ENCODE measurements at places on chromosomes 7 and 10.

DNA sequence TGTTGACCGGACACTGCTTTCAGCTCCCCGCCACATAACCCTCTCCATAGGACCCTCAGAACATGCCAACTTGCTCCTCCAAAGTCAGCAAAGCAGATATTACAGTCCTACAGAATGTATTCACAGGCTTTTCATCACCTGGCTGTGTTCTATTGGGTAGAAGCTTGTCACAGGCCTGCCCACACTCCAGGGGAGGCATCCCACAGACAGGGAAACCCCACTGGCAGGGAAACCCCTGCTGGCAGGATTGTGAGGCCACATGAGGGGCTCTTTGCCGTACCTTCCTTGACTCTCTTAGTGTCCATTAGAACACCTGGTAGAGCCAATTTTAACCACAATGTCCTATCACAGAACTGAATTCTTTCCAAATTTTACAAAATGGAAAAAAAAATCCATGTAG, 344.2 kb upstream of the MGMT start:
- no peak for DNase-seq

GRCh38 chr7:47833211-47833610, 115.1 kb downstream of the PKD1L1 start:
- no peak for DNase-seq

DNA sequence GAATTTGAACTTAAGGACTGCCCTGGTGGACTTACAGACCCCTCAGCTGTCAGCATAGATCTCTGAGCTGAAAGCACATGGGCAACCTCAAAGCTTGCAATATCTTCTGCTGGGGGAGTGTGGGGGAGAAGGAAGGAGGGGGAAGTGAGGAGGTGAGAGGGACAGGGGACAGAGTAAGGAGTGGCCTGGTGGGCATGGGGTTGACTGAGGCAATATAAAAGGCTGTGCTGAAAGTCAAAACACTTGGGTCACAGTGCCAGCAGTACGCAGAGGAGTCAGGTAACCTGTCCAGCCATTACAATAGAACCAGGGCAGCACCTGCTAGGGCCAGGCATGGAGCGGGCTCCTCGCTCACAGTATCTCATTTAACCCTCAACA, 43.2 kb downstream of the PPP1R3C start:
- no peak for DNase-seq

- no peak for DNase-seq
These were observed 13.2 kb downstream of the AKR1B15 start for GRCh38 chr7:134562136-134562535.

DNA sequence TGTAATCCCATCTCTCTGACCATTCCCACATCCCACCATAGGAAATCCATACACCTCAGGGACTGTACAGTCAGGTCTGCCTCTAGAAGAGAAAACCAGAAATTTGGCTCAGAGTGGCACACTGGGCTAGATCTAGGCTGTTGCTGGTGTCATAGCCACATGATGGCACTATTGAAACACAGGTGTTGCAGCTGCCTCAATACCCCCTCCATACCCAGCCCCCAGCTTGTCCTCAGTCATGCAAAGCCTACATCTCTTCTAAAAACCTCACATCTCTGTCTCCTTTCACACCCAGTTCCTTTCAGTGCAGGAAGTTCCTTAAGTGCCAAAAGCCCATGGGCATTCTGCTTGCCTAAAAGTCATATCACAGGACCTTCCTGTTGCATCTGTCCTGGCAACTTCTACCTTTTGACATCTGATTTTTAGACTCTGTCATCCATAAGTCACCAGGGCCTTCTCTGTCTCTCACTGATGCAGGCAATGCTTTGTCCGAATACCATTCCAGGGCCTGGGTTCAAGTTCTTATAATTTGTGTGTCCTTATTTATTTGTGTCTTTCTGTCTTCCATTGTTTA, 27.0 kb upstream of the HIBADH start:
- DNase-seq: no peak

- DNase-seq: no peak
These were observed 329.4 kb upstream of the ZNF32 start for GRCh38 chr10:43978091-43978490.

DNA sequence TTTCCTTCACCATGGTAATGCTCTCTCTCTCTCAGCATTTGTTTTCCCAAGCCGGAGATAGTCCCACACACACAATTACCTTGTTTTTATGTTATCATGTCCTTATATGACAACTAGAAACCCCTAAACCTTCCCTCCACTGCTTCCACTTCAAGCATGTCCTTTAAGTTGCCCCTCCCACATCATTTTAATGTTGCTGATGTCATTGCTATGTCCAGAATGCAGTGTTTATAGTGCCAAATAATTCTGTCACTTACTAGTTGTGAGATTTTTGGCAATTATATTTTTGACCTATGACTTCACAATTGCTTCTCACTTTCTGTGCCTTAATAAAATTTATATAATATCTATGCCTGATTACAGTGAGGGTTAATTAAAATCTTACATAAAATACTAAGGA, 645.9 kb downstream of the XPNPEP1 start:
- DNase-seq: no peak

DNA sequence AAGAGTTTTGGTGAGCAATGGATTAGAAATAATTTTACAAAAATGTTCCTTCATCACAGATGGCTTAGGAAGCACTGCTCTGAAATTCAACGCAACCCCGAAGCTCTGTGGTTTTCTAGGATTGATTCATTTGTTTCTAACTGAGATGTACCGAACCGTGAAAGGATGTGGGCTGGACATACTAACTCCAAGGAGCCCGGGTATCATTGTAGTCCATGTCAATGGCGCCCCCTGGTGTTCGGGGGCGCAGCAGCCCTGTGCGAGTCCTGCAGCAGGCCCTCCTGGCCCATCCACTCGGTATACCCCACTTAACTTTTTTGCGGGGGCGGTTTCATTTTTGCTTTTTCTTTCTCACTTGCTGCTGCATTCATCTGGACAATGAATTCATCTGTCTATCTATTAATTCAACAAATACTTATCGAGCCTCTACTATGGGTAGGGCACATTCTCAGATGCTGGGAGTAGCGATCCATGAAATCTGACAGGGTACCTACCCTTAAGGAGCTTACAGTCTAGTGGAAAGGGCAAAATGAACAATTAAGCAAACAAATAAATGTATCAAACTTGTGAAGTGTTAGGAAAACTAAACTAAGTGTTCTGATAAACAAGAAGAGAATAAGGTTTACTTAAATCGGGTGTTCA, 25.2 kb upstream of the ITPRID1 start:
- no peak for DNase-seq

DNA sequence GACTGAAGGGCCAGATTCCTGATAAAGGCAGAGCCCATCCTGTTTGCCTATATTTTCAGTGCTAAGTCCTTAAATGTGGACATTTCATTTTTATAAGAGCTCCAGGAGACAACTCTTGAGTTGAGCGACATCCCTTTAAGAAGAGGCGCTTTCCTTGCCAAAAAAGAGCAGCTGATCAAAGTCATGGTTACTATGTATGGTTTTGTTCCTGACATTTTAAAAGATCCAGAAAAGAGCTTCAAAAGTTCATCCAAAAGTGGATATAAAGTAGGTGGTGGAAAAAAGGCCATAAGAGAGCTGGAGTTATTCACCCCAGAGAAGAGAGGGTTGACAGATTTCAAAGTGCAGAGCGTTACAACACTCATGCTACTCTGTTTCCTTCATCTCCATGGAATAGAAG, 36.7 kb downstream of the RHOBTB1 start:
- no peak for DNase-seq

GRCh38 chr7:156942708-156943090, 6.8 kb upstream of the NOM1 start:
- DNase-seq: no peak

GRCh38 chr10:122102146-122102868, 113.3 kb downstream of the TACC2 start:
- no peak for DNase-seq

- DNase-seq: no peak
These were observed 30.0 kb downstream of the ABLIM1 start for GRCh38 chr10:114628106-114628505.

GRCh38 chr10:62335326-62335725, 38.8 kb upstream of the ZNF365 start:
- no peak for DNase-seq

DNA sequence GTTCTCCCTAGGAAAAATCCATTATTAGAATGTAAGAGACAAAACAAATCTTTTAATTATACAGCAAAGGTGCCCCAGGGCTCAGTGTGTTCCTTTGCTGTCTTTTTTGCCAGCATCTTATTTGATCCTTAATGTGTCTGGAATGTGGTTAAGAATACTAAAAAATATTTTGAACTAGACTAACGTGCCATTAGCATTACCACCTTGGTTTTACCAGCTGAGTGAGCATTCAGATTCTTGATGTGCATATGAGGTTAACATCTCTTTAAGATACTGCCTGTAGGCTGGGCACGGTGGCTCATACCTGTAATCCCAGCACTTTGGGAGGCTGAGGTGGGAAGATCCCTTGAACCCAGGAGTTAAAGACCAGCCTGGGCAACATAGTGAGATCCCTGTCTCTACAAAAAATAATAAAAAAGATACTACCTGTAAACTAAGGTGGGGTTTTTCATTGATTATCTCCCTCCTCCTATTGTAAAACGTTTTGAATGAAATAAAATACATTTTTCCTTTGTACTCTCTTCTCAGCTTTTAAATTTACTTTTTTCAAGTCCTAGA, 96.6 kb downstream of the CCNY start:
- no peak for DNase-seq

DNA sequence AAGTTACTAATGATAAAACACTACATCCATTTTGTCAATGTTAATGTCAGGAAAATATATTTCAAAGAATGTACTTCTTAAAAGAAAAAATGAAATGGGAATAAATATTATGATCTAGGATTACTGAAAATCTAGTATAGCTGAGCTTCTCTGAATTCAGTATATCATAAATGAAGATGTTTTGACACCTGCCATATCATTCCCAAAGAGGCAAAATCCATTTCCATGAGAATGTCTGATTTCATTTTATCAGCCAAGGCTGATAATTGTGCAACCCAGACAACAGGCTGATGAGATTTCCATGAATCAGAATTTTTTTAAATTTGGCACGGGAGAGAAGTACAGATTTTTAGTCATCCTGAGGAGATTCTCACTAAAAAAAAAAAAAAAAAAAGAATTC, 32.5 kb downstream of the ZFAND4 start:
- DNase-seq: no peak

GRCh38 chr7:127914693-127915092, 116.5 kb downstream of the LRRC4 start:
- DNase-seq: no peak

DNA sequence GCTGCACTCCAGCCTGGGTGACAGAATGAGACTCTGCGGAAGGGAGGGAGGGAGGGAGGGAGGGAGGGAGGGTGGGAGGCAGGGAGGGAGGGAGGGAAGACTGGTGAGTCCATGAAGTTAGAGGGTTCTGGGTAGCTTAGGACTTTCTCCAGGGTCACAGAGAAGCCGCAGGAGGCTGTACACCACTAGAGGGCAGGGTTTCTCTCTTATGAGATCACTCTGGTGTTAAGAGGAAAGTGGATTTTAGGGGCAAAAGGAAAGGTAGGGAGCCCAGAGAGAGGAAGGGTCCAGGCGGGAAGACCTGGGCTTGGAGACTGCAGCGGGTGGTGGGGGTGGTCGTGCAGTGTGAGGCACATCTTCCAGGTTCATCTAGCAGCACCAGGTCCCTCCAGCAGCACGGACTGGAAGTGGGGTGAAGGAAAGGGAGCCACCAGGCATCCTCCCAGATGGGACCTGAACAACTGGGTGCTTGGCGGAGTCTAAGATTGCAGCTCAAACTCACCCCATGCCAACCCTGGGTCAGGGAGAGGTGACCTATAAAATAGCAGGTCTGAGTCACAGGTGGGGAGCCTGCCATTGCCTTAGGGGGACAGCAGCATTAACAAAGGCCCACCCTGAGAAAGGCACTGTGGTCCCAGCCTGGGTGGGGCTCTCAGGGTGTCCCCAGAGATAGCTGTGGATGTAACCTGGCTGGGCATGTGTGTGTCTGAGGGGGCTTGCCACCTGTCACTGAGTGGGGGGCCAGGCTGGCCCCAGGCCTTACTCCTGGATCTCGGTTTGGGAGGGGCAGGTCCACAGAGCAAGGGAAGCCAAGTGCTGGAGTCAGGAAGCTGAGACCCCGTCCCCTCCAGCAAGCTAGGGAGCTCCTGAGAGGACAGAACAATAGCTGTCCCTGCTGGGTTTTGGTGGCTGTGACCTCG, 48.5 kb upstream of the SLC29A3 start:
- peak; percentile 36 for DNase-seq

DNA sequence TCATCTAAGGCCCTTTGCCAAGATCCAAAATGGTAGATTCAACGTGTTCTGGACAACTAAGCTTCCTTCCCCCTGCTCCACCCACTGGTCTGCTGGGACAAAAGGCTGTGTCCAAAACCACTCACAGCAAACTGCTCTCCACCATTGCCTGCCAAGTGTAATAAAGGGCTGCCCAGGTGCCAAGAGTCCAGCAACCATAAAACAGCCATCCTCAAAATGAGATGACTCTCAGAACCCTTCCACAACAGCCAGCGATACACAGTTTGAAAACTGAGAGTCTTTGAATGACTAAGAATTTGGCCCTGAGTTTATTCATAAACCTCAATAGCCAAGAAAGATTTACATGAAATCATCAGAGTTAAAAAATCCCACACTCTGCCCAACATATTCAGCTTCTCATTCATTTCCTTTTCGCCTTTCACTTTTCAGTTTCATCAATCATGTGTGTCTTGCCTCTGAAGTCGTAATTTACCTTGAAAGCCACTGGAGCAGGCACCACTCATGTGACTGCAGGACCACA, 658.1 kb upstream of the MGMT start:
- DNase-seq: no peak

DNA sequence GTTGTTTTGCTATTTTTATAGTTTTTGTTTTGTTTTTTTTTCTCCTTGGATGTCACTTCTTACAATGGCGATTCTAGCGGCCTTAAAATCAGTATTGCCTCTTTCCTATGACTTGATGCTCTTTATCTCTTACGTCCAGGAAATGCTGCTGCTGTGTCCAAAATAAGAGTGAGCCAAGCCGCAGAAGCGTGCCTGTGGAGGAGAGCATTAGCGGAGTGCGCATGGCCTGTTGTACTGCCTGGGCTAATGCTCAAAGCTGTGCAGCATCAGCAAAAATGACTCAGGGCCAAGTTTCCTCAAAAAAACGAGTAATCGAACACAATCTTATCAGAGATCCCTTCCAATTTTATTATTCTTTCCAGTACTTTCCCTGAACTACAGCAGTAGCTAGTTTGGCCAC, 18.5 kb upstream of the GAD2 start:
- DNase-seq: no peak

GRCh38 chr10:29377333-29377961, 88.6 kb downstream of the LYZL1 start:
- no peak for DNase-seq

GRCh38 chr7:80648031-80648600, 9.7 kb downstream of the CD36 start:
- DNase-seq: no peak

GRCh38 chr7:90251304-90251635, 6.3 kb downstream of the CFAP69 start:
- DNase-seq: no peak

DNA sequence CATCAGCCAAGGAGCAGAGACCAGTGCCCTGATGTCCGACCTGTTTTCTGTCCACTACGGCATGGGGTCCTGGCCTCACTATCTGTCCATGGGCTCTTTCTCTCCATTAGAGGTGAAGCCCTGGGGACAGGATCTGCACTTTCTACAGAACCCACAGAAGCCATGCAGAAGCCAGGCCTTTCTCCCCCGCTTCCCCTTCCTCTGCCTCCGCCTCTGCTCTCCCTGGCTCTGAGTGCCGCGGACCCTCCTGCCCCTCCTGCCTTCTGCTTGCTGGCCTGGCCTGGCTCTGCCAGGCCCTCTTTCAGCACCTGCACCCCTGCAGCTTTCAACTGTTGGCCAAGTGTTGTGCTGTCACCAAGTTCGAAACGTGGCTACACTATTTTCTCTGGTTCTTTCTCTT, 439.8 kb upstream of the ZMIZ1 start:
- DNase-seq: no peak

- no peak for DNase-seq
These were observed 183.4 kb downstream of the PRKCQ start for GRCh38 chr10:6396652-6397051.
